ENCODE measurements at places on chromosomes 11 and 22.

DNA sequence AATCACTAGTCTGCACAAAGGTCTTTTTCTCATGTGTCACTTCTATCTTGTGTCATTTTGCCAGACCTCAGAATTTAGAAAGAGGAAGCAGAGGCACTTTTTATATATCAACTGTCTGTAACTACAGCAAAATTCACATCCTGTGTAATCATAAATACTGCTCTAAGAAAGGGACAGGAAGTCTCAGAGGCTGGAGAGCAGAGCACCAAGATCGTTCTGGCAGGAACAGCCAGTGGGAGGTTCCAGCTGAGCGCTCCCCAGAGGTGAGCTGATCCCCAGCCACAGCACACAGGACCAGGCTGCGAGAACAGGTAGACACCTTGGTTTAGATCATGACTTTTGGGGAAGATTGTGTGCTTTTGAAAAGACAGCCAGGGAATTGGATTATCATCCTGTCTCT, at the start of gene MS4A7:
MS4A7 (plus strand) TSS at position 179 of the 400 bp plus-strand sequence. CDS start 4,610 bp downstream, outside the sequence.
- DNase-seq = no peak

DNA sequence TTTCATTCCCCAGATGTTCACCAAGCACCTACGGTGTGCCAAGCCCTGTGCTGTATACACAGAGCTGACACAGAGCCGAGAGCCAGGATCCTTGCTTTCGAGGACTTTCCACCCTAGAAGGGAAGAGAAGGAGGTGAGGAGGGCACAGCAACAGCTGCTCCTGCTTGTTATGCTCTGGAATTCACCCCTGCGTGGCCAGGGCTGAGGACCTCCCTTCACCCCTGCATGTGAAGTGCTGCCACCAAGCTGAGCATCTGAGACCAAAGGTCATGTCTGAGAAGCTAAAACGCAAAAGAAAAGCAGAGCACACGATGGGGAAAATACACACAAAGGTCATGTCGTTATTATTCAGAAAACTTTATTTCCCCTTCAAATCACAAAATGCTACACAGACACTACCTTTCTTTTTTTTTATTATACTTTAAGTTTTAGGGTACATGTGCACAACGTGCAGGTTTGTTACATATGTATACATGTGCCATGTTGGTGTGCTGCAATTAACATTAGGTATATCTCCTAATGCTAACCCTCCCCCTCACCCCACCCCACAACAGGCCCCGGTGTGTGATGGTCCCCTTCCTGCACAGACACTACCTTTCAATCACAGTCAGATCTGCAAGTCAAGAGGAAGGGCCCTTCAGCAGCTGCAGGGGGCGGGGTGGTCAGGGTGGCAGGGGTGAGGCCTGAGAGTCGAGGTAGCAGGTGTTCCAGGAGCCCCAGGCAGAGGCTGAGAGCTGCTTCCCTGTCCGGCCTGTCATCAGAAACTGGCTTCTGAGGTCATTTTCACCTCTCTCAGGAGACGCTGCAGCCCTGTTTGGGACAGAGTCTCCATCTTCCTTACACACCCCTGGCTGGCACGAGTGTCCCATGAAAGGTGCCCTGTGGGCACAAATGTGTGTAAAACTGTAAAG, 40.1 kb upstream of the PRR5 start:
- DNase-seq = no peak

DNA sequence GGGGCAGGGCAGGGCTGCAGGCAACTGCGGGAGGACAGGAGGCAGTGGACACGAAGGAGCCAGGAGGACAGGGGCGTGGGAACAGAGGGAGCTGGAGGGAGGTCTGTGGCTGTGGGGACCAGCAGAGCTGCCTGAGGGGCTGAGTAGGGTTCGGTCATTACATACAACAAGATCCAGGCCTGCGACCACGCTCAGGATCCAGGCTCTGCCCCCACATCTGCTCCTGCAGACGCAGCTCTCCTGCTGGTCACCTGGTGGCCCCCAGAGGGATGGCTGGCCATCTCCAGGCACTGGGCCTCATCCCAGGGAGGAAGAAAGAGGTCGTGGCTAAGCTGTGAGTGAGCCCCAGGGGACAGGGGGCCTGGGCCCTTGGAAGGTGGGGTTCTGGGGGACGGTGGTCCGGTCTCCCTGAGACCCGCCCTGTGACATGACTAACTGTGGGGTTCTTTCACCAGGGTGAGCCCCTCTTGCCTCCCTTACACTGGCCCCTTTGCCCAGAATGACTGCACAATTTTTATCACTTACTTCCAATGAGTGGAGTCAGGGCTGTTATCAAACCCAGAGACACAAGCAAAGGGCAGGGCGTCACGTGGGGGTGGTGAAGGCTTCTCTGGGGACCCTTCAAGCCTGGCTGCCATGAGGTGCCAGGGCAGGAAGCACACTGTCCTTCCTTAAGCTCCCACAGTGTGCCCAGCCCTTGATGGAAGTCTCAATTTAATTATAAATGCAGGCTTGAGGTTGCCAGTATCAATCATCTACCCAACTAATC, 6.7 kb upstream of the APOBEC3A start:
- DNase-seq = no peak

DNA sequence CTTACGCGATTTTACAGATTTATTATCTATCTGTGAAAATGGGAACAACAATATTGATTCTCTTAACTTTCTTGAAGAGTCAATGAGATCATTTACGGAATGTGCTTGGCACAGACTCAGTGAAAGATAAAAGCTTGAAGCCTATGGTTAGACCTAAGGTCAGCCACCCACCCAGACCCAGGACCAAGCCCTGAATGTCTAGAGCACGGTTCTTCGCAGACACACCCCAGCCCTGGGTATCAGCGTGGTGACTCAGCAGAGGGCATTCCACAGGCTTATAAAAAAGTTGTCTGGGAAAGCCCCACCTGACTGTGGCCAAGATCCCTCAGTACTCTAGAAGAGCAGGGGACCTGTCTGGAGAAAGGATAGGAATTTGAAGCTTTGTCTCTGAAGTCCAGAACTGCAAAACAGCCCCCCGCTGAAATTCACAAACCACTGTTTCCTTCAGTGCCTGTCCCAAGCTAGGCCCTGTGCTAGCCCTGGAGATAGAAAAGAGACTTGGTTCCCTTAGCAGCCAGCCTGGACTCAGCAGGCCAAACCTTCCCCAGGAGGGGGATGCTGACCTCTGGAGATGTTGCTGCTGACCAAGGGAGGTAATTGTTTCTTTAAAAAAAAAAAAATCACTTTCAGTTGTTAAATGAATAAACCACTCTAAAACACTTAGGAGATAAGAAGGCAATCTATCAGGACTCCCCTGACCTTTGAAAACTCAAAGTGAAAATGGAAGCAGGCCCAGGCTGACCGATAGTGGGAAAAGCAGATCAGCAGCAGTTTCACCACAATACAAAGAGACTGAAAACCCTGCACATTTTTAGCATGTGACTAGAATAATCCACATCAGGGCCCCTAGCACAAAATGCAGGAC, 114.0 kb downstream of the ABTB2 start:
- no peak for DNase-seq

DNA sequence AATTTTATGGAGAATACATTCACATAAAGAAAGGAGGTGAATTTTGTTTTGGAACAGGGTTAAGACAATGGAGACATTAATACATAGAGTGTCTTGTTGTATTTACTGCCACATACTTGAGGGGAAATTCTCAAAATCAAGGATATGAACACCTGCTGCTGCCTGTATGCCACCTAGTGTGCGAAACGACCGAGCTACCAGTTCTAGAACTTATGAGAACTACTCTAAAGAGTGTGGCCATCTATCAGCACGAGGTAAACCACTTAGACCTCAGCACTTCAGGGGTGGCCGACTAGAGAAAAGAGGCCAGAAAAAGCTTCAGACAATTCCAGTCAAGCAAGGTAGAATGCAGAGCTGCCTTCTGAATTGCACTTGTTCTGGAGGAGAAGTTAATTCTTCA, 1.5 kb upstream of the AGBL2 start:
- DNase-seq = no peak

DNA sequence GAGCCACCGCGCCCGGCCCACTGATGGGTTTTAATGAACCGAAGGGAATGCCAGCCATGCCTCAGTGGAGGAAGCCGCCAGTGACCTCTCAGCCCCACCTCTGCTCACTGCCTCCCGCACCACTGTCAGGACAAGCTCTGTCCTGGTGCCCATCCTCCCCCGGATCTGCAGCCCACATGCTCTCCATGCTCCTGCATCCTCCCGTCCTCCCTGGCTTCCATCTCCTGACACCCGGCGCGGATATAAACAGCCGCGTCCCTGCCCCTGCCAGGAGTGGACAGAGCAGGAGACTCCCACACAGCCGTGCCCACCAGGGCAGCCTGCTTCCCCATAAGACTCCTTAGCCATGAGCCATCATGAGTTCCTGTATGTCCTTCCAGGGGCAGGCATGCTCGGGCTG, 26.9 kb downstream of the MACROD1 start:
- no peak for DNase-seq

- DNase-seq = no peak
These were observed 405.4 kb downstream of the SHANK2 start for GRCh38 chr11:70846781-70847655.

DNA sequence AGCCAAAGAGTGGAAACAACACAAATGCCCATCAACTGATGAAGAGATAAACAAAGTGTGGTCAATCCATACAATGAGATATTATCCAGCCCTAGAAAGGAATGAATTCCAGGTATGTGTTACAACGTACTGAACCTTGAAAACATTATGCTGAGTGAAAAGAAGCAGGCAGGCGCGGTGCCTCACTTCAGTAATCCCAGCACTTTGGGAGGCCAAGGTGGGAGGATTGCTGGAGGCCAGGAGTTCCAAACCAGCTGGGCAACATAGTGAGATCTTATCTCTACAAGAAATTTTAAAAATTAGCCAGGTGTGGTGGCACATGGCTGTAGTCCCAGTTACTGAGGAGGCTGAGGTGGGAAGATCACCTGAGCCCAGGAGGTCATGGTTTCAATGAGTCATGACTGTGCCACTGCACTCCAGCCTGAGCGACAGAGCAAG, 24.6 kb upstream of the TESMIN start:
- DNase-seq = no peak

DNA sequence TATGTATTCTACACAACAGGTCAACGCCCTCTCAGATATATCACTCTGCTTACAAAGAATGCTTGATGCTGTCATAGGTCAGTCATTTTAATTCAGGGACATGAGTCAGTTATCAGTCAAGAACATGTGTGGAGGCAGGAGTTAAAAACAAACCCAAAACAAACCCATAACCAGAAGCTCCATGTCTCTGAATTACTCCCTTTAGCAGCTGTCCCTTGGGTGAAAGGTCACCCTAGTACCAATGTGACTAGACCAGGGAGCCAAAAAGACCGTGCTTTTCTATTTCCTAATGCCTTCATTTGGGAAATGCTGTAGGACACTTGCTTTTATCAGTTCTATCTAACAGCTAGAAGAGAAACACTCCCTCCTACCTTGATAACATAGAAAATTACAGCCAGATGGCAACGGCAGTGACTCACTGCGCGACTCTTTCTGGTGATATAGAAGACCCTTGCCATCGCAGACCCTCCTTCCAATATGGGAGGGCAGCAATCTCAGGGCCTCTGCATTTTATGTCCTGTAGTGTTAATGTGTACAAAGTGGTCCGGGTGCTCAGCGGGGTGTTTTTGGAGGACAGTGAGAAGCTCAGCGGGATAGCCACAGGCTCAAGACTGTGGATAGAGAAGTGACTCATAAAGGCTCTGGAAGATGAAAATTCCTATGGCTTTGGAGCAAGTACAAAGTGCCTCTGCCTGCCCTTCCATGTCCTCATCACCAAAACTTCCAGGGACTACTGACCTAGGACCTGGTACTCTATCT, 24.8 kb downstream of the APOL5 start:
- DNase-seq = no peak

All from globus pallidus (tissue), 1 donor.